ENCODE measurements at places on chromosomes 3 and 15.

DNA sequence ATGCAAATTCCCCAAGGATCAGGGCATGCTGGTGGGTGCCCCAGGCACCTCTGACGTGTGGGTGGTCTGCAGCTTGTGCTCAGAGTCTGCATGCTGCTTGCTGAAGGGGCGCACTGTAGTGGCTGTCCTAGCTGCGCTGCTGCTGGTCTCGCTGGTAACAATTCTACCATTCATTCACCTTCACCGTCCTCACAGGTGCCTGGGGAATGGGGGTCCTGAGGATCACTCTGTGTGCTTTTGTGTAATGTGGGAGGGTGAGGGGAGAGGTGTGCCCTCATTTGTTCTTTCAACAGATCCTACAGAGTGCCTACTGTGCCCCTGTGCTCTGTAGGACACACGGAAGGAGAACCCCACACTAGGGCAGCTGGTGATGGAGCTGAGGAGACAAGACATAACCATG, 2.1 kb upstream of the ITGA11 start:
- DNase-seq: no peak

- DNase-seq: no peak
Observed at GRCh38 chr15:52010633-52011595, 8.1 kb upstream of the MAPK6 start.

DNA sequence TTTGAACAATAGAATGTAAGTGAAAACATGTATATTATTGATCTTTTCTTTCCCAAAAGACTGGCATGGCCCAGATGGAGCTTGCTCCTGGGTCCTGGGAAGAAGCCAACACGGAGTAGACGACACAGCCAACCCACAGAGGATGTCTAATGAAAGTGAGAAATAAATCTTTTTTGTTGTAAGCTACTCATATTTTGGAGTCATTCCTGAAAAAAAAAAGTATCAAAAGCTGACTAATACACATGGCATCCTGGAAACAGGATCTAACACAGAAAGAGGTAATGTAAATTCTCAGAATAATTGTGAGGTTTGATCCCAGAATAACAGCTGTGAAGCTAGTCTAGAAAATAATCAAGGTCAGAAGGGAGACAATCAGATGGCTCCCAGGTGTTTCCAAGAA, 12.6 kb upstream of the FRMD5 start:
- no peak for DNase-seq

DNA sequence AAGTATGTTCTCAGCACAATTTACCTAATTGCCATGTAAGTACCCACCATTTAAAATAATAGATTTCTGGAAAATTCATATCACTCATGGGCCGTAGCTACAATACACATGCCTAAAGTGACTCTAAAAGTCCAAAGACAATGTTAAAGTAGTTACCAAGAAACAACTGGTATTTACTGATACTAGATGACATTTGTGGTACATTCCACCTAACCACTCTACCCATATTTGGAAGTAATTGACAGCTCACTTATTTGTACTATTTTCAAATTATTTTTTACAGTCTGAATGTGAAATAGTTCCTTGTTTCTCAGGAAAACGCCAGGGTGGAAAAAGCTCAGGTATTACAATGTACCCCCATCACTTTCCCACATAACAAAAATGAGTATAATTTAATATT, 573.0 kb downstream of the MECOM start:
- DNase-seq: no peak

DNA sequence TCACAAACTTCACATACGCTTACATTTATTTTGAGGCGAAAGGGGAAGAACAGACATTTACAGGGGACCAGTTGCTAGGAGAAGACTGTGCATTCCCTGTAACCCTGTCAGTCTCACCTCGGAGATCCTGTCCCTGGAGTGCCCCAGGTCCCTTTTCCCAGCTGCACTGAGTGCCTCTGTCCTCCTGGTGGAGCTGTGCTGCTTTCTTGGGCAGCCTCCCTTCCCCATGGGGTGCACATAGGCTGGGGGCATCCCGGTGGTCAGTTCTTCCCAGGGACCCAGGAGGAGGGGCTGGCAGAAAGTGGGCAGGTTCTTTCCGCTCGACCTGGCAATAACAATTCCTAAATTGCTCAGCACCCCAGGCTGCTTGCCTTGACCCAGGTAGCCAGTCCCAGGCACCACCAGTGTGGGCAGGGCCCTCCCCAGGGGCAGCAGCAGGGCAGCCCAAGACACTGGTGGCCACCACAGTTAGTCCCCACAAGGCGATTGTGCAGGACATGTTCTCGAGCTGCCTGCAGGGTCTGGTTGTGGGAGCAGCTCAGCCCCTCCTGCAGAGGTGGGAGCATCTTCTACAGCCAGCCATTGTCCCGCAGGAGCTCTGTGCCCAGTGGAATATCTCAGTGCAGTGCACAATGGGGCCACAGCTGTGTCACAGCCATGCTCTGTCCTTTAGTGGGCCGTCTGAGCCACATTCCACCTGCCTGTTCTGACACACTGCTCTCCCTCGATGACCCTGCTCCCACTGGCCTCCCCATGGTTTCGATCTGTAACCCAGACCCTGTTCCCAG, 36.3 kb downstream of the APBA2 start:
- DNase-seq: no peak

GRCh38 chr3:45630325-45630724, 35.8 kb downstream of the LIMD1 start:
- no peak for DNase-seq

GRCh38 chr3:17749705-17750293, 7.4 kb upstream of the TBC1D5 start:
- no peak for DNase-seq

DNA sequence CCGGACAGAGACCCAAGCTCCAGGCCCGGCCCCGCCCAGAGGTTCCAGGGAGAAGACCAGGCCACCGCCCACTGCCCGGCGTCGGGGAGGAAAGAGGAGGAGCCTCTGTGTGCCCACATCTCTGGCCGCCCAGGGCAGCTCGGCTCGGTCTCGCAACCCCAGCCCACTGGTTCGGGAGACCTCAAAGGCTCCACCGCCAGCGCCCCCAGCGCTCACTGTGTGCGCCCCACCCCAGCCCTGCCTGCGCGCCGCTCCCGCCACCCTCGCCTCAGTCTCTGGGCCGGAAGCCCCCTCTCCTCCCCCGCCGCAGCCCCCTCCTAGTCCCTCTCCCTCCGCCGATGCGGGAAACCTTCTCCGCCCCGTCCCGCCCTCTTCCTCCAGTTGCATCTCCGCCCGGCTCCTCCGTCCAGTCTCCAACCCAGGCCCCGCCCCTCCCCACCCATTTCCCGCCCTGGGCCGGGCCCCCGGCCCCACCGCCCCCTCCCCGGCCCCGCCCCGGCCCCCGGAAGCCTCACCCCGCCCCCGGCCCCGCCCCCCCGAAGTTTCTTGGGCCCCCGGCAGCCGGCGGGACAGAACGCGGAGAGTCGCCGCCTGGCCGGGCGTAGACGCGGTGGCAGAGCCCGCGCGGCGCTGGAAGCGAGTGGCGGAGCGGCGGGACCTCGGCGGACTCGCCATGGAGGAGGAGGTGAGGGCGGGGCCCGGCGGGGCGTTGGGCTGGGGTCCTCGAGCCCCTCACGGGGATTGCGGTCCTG, at the start of gene PLEKHO2:
PLEKHO2 (plus strand) TSS at position 572 of the 752 bp plus-strand sequence; CDS start at position 674, 102 bp downstream.
- no peak for DNase-seq

DNA sequence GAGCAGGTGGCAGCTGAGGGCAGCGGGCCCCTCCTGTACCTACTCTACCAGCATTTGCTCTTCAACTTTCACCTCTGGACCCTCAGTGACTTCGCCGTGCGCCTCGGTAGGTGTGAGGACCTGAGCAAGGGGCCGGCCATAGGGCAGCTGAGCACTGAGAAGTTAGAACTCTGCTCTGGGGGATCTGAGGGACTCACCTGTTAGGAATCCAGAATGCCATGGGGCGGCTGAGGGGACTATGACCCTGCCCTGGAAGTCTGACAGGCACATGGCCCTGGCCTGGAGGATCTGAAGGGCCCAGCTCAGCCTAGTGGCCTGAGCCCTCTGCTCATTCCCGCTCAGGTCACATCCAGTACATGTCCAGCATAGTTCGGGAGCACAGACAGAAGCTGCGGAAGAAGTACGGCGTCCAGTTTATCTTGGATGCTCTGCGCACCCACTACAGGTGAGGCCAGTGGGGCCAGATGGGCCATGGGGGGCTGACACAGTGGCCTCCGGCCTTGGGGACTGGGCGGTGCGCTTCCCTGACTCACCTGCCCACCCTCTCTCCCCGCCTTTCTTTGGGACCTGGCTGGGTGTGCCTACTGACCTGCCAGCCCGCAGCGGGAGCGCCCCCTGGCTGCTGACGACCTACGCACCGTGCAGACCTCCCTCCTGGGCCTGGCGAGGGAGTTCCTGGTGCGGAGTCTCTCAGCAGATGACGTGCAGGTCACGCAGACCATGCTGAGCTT, 18.8 kb downstream of the NBEAL2 start:
- no peak for DNase-seq

DNA sequence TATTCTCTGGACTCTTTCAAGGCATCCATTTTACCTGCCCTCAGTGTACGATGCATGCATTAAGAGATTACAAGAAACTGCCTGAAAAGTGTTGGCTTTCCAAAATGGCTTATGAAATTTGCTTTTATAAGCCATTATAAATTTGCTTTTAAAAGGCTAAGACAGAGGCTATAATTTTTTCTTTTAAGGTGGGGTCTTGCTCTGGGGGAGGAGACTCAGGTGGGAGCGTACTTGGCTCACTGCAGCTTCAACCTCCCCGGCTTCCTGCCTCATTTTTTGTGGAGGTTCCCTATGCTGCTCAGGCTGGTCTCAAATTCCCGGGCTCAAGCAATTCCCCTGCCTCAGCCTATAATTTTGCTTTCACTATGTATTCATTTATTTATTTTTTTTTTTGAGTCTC, 17.6 kb downstream of the TRA2B start:
- DNase-seq: no peak

- DNase-seq: no peak
Observed at GRCh38 chr15:34652726-34653033, 69.2 kb upstream of the GOLGA8B start.

GRCh38 chr3:117868766-117869165, 1159.2 kb downstream of the TUSC7 start:
- DNase-seq: no peak

GRCh38 chr3:177236704-177237103, 39.4 kb upstream of the TBL1XR1 start:
- no peak for DNase-seq

DNA sequence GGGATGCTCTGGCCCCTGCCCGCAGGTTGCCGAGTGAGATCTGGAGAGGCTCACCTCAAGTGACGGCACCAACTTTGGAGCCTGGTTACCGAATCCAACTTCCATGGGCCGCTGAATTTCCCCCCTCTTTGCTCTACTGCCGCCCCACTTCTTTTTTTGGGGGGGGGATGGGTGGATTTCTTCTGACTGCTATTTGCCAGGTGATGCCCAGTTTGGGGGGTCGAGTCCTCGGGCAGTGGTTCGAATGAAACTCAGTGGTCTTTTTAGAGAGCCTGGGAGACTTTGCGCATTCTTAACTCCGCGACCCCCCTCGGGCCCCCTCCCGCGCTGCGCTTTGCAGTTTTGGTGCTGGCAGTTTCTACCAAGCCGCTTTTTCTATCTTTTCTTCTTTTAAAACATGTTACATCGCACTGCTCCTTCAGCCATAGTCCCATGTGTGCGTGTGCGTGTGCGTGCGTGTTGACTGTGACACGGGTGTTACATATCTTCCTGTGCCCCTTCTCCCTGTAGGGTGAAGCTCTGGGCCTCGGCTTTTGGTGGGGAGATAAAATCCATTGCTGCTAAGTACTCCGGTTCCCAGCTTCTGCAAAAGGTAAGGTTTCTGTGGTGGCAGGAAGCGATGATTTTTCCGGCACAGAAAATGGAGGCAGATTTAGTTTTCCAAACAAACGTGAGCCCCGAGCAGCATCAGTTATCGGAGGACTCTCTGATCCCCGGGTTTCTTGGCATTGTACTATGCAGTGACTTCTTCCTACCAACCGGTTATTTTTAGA, 837 bp downstream of the CACNA2D3 start:
- DNase-seq: no peak

DNA sequence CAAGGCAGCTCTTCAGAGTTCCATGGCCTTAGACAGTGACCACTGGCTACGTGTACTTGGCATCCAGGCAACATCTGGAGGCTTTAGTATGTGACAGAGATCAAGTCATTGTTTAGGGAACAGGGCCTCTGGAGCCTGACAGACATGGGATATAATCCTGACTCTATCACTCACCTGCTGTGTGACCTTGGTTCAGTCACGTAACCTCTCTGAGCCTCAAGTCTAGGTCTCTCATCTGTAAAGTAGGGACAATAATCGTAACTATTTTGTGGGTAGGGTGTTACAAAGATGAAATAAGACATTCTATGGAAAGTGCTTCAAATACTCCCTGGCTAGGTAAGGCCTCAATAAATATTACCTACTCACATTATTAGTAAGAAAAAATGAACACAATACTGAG, 114.2 kb downstream of the SMAD6 start:
- no peak for DNase-seq

DNA sequence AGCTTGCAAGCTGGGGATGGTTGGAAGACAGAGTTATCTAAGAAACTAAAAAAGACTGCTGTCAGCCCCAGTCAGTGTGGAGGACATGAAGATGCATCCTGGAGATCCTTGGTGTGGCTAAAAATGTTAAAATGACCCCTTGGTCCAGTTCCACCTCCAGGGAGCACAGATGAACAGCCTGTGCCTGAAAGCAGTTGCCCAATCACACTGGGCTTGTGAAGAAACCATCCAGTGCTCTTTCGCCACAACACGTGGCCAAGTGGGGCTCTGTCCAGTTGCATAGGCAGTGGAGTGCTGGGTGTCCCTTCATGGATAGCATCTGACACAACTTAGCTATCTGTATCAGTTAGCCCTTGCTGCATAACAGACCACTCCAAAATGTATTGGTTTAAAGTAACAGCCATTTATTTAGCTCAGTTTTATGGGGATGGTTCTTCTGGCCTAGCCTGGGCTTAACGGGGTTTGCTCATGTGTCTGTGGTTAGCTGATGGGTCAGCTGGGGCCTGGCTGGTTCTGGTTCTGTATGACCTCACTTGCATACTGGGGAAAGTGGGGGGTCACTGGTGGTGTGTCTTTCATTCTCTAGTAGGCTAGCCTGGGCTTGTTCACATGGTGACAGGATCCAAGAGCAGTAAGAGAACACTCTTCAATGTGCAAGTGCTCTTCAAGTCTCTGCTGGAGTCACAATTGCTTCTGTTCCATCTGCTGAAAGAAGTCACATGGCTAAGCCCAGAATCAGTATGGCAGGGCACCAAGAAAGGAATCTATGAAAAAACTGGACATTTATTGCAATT, 226.2 kb downstream of the PDCD6IP start:
- no peak for DNase-seq

DNA sequence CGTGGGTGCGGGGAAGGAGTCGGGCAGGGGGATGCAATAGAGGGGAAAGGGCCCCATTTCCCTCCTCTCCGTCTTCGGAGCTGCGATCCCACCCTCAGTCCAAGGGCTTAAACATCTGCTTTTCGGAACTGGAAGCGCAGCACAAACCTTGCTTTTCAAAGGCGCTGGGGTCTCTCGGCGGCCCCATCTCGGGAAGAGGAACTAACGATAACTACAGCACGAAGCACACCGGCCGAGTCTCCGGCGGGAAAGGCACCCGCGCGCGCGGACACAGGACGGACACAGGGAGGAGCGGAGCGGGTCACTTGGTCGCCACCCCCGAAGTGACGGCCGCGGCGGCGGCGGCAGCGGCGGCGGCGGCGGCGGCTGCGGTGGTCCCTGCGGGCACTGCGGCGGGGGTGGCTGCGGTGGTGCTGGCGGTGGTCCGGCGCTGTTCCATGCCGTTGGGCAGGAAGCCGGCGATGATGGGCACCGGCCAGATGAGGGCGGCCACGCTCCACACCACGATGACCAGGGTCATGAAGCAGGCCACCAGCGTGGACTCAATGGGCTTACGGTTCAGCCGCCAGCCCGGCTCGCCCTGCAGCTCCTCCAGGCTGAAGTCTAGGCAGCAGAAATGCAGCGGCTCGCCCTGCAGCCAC, 1.1 kb downstream of the TMEM158 start:
- DNase-seq: no peak

- no peak for DNase-seq
Observed at GRCh38 chr3:123833398-123833785, 50.7 kb downstream of the MYLK start.
